ENCODE measurements at places on chromosomes 3 and 15. TPM values are rescaled to one million over a fixed set of nuclear protein-coding genes. Genes with fewer than 3 reads are reported as not detected.

The CCR9 gene
- not detected for total RNA-seq

The RHOV gene
- total RNA-seq, result under 0.01 TPM

The FAM240A gene
- total RNA-seq, result not detected

The CLRN1 gene
- not detected for total RNA-seq

The DAZL gene
- not detected for total RNA-seq

The GNAT1 gene
- not detected for total RNA-seq

The TNFSF10 gene
- 101 TPM for total RNA-seq

The ACAN gene
- total RNA-seq, result under 0.01 TPM

The CTXN2 gene
- total RNA-seq, result not detected

The UBP1 gene
- total RNA-seq, result 49.1 TPM

The SLC28A2 gene
- total RNA-seq, result not detected

The KATNBL1 gene
- 30.7 TPM for total RNA-seq

The SCAANT1 gene
- not detected for total RNA-seq

The RTP3 gene
- not detected for total RNA-seq

The SLCO2A1 gene
- total RNA-seq, result 6.7 TPM

The IQCF5 gene
- total RNA-seq, result not detected

All from dermis lymphatic vessel endothelial cell (primary cell).